ELF-1 (cell line): ENCODE measurements at places on chromosomes 6 and 20.

GRCh38 chr6:6515691-6516607 lies 72.6 kb upstream of the LY86 start:
- DNase-seq: no peak

GRCh38 chr6:30889921-30890645 lies 5.8 kb downstream of the DDR1 start:
- DNase-seq: no peak

GRCh38 chr6:116572162-116572561 lies 858 bp downstream of the RWDD1 start:
- DNase-seq: peak; percentile 20

- no peak for DNase-seq
These were observed 36.5 kb upstream of the BCLAF1 start for GRCh38 chr6:136326038-136326553.

- peak; percentile 92 for DNase-seq
These were observed 5.6 kb upstream of the ADGRF1 start for GRCh38 chr6:47047479-47048407.

DNA sequence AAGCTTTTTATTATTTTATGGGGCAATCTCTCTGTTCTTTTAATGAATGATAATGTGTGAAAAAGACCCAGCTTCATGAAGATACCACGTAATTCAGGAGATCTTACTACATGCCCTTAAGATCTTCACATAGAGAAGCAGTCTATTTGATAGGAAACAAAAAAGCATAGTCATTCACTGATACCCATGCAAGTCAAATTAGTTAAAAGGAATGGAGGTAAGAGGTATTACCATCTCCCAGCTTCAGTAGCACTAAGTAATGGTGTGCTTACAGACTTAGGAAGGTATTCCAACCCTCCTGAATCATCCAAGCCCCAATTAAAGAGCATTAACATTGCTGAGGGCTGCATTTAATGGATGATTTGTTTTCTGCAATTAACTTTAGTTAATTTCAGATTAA lies 364.7 kb downstream of the SYNE1 start:
- no peak for DNase-seq

- DNase-seq: peak; percentile 75
These were observed 45.7 kb upstream of the MCUR1 start for GRCh38 chr6:13859871-13860555.

DNA sequence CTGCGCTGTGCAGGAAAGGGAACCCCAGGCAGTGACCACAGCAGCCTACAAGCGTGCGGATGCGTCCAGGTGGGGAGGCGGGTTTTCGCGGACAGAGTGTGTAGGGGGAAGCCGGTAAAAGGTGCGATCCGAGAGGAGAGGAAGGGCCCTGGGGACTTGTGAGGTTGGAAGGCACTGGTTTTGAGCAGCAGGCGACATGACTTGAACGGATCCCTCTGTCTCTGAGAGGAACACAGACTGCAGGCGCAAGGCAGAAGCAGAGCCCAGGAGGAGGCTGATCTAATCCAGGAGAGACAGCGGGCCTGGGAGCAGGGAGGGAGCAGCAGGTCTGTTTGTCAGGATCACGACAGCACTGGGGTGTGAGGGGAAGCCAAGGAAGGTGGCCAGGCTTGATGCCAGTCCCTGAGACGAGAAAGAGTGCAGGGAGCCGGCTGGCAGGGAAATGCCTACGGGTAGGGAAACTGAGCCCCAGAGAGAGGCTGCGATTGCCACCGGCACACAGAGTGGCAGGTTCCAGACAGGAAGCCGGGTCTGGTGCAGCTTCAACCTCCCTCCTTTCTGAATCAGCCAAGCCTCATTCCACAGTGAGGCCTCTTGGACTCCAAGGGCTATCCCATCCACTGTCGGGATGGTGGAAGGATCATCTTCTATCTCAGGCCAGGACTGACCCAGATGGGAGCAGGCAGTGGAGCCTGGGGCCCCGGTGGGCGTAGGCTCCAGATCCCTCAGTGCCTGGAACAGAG lies 57.1 kb downstream of the HNF4A start:
- no peak for DNase-seq

DNA sequence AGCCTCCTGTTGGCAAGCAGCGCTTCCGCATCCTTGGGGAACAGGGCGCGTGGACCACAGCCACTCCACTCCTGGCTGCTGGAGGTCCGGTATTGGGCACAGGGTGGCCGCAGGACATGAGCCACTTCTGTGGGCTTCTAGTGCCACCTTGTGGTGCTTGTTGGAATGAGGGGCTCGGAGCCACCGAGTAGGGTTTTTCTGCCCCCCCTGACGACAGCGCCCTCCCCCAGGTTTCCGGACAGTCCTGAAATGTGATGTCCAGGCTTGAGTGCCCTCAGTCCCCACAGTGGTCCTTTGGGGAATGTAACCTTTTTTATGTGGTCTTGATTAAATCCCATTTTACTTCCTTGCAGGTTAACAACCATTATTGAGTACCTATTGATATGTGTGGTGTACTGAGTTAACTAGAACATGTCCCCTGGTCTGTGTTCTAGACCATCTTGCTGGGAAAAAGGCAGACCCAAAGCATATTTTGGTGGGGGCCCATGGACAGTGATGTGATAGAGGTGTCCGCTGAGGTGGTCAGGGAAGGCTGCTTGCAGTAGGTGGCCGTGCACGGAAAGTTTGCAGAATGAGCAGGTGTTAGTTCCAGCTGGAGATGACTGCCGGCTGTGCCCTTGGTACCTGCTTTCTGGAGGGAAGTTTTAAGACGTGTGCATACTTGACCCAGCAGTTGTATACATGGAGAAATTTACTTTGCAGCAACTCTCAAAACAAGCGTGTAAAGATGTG lies 70.0 kb downstream of the PTPN1 start:
- DNase-seq: peak; percentile 79

- no peak for DNase-seq
These were observed 11.3 kb downstream of the TULP4 start for GRCh38 chr6:158323561-158323958.

- DNase-seq: no peak
These were observed 1.7 kb downstream of the RNF5 start for GRCh38 chr6:32179766-32180405.

DNA sequence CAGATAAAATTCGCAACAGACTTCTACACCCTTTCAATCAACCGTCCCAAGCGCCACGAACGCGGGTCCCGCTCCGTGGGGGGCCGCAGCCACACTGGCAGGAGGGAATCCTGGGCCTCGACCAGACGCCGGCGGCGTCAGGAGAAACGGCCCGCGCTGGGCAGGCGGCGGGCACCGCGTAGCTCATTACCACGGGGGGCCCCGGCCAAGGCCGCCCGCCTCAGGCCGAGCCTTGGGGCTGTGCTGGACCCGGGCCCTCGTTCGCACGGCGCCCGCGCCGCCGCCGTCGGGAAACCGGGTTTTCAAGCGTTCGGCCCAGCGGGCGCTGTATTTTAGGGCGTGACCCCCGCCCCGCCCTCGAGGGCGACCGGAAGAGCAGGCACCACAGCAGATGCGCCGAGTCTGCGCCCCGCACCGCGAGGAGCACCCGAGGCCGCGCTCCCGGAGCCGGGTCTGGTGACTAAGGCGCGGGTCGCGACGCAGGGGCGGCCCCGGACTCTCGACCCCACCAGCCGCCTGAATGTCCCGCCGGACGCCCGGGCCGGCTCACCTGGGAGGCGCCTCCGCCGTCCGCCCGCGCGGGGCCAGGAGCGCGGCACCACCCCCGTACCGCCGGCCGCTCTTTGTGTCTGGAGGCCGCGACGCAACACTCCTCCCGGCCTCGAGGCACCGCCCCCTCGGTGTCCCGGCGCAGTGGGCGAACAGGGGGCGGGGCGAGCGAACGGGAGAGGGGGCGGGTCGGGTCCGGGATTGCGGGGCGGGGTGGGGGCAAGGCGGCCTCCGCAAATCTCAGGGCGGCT lies at the start of gene NINL:
NINL (minus strand) TSS at position 627 of the 800 bp plus-strand sequence. CDS start 58,944 bp downstream, outside the sequence.
- DNase-seq: peak; percentile 82

GRCh38 chr6:34242252-34243130 lies 5.8 kb downstream of the HMGA1 start:
- peak; percentile 2 for DNase-seq

- peak; percentile 71 for DNase-seq
These were observed 323.4 kb downstream of the SYNE1 start for GRCh38 chr6:152313542-152314482.

DNA sequence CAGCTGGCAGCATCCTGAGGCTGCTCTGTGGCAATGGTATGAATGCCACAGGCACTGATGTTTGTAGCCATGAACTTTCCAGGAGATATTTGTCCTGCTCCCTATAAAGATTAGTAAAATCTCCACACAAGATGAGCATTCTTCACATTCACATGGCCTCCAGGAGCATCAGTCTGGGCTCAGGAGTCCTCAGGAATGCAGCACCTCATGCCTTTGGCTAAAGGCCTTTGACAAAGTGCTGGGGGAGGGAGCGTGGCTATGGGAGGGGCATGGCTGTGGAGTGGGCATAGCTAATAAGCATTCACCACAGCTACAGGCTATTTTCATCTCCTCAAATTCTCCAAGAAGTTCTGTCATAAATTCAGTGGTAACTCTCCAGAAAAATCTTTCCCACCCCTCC lies 90.5 kb upstream of the LY86 start:
- DNase-seq: peak; percentile 5

DNA sequence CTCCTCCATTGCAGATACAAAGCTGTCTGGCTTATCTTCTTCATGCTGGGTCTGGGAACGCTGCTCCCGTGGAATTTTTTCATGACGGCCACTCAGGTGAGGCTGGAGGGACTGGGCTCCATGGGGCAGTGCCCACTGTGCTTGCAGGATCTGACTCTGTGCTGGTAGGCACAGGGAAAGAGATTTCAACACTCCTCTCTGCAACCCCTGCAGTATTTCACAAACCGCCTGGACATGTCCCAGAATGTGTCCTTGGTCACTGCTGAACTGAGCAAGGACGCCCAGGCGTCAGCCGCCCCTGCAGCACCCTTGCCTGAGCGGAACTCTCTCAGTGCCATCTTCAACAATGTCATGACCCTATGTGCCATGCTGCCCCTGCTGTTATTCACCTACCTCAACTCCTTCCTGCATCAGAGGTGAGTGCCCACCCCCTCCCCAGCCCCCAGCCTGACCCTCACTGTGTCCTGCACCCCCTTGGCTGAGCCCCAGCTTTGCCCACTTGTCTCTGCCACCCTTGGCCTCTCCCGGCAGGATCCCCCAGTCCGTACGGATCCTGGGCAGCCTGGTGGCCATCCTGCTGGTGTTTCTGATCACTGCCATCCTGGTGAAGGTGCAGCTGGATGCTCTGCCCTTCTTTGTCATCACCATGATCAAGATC lies 6.1 kb downstream of the SLC29A1 start:
- DNase-seq: no peak

- DNase-seq: no peak
These were observed 24.7 kb downstream of the EDN3 start for GRCh38 chr20:59325142-59325523.
